Right forelimb (tissue), 1 donor: ENCODE measurements at places on chromosomes 13 and 19.
A peak's percentile ranks its signal among the peaks of the same experiment; 100 is the strongest.

DNA sequence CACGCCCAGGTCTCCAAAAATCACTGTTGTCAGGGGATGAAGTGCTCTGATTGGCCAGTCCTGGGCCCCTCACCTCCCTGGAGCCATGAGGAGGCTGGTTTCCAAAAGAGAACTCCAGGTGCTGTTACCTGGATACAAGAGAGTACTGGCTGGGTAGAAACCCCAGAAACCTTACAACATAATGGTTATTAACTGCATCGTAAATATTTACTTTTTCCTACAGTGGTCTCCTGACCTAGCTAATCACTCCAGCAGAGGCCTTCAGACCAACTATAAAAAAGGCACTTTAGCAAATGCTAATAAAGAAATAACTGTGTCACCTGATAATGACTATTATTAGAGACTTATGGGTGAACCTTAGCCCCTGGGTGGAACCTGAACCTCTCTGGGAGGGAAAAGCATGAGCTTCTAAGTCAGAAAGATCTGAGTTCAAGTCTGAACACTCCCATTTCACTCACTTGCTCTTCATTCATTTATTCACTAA, 1.5 kb upstream of the IGSF23 start:
- DNase-seq: no peak

- DNase-seq: peak; percentile 78
These were observed at the start of gene ZNF587B for GRCh38 chr19:57830071-57830602. TSS of gene ZNF587B (plus strand) at chr19:57830299. CDS start at chr19:57830529, 230 bp downstream.

GRCh38 chr13:98896868-98897144, 81.1 kb downstream of the DOCK9 start:
- no peak for DNase-seq

DNA sequence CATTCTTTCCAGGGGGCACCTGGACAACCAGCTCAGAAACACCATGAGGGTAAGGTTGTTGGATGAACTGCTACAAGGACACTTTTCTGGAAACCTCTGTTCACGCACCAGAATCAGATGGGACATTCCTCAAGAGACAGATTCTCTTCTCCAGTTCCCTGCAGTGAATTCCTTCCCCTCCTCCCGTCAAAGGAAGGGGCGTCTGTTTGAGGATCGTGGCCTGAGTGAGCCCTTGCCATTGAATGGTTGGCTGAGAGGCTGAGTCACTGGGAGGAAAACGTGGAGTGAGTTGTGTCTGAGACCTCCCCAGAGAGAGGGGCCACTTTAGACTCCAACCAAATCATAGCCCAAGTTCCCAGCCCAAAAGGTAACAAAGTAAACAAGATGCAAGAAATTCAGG, 79.4 kb upstream of the ZNF507 start:
- no peak for DNase-seq

DNA sequence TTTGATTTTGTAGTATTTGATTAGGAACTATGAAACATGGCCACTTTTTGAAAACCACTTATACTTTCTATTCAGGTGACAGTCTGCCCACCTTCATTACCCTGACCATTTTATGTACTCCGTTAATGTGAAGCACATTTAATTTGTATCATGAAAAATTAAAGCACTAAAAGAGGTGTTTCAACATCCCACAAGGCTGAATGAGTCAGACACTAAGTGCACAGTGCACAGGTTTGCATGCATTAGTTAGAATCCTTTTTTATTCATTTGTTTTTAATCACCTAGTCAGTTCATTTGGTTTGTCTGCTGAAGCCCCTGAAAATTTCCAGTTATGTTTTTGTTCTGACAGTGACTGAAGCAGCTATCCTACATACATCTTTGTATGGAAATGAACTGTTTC, 271.0 kb downstream of the SLITRK5 start:
- no peak for DNase-seq

- DNase-seq: no peak
These were observed 34.3 kb downstream of the ELF1 start for GRCh38 chr13:40984668-40985366.

DNA sequence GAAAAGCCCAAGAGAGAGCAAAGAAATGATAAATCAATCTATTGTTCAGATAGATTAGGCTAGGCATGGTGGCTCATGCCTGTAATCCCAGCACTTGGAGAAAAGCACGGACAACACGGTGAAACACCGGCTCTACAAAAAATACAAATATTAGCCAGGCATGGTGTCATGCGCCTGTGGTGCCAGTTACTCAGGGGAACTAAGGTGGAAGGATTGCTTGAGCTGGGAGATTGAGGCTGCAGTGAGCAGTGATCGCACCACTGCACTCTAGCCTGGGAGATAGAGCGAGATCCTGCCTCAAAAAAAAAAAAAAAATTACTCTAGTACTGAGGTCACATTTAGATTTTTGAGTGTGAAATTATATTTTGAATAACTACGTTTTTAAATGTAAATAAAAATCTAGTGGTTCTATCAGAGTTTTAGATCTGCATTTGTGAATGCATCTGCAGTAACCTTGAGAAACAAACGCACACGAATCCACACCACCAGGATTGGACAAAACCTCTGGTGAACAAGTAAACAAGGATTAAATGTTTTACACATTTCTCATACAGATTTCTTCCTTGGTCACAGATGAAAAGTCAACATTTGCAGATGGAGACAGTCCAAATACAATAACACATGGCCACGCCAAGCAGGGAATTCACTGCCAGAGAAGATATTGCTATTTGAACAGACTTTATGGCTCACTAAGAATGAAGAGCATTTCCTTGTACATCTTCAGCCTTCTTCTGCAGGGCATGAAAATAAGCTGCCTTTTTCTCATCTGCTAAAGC, 917.6 kb downstream of the PCDH9 start:
- peak; percentile 44 for DNase-seq

DNA sequence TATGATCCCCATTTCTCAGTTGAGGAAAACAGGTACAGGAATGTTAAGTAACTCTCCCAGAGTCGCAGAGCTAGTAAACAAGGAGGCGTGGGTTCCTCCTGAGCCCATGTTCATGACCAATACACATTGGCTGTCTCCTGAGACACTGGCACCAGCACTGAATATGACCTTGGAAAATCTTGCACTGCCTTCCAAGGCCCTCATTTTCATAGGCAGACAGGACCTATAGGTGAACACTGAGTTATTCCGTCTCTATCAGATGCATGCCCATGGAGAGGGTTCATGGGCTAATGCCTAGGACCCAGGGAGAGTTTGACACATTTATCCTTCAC, 504.8 kb downstream of the RFC3 start:
- DNase-seq: no peak

DNA sequence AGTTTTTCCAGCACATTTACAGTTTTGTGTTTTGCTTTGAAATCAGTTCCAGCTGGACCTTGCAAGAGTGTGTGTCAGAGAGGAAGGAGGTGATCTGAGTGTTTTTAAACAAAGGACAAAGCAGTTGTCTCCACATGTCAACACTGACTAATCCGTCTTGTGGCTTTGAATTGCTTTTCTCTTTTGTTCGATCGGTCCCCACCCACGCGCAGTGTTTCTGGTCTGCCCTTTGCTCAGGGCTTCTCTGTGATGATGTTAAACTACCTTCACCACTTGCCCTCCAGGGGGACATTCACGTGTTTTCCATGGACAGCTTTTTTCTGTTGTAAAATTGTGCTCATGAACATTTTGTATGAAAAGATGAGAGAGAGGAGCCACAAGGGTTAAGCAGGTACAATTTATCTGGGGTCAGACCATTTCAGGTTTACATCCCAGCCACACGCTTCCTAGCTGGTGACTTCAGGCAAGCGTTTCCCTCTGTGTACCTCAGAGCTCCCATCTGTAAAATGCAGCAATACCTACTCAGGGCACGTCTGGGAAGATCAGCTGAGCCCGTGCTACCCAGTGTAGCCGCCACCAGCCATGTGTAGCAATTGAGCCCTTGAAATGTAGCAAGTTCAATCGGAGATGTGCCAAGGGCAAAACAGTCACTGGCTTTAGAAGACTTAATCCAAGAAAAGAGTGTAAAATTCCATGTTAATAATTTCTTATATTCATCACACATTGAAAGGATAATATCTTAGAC, 13.5 kb upstream of the PLA2G4C start:
- DNase-seq: no peak

GRCh38 chr13:81116461-81117282, 775.7 kb upstream of the SPRY2 start:
- no peak for DNase-seq

DNA sequence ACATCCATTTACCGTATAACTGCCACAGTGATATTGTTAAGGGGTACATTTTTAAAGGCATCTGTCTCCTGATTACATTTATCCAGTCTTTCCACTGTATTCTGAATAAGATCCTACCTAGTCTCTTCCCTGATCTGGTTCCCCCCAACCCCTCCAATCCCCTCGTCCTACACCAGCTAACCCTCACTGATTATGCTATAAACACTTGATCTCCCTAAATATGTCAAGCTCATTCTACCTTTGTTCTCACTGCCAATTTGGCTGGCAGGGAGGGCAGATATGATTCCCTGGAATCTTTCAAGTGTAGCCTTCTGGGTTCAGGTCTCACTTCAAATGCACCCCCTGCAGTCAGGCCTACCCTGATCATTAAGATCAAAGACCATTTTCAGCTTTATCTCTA, 1379.8 kb upstream of the MIR17HG start:
- no peak for DNase-seq

DNA sequence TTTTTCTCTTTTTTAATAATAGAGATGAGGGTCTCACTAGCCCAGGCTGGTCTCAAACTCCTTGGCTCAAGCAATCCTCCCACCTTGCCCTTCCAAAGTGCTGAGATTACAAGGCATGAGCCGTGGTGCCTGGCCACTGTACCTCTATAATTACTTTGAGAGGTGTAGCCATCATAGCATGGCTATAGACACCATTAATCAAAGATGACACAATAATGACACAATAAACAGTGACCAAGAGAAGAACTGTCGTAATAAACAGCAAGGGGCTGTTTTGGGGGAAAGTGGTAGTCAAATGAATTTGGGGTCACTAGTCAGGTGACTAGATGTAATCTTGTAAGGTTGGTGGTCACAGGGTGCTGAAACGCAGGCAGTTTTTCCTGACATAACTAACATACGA, 30.4 kb downstream of the KLF5 start:
- no peak for DNase-seq

- no peak for DNase-seq
These were observed 22.0 kb downstream of the ZNF235 start for GRCh38 chr19:44282846-44283245.

GRCh38 chr13:106003651-106004050, 531.8 kb downstream of the EFNB2 start:
- no peak for DNase-seq

DNA sequence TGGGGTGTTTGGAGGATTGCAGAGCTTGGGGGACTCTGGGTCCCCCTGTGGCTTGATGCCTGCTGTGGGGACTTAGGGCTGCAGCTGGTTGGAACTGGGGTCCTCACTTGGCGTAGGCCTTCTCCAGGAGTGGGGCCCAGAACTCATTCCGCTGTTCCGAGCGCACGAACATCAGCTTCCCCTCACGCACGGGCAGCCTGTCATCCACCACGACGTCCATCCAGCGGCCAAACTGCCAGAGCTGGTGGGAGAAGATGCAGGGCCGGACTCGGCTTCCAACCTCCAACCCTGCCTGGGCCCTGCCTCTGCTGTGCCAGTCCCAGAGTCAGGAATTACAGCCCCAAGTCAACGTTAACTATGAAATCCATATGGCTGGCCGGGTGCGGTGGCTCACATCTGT, 2.6 kb downstream of the CAPN12 start:
- DNase-seq: no peak

DNA sequence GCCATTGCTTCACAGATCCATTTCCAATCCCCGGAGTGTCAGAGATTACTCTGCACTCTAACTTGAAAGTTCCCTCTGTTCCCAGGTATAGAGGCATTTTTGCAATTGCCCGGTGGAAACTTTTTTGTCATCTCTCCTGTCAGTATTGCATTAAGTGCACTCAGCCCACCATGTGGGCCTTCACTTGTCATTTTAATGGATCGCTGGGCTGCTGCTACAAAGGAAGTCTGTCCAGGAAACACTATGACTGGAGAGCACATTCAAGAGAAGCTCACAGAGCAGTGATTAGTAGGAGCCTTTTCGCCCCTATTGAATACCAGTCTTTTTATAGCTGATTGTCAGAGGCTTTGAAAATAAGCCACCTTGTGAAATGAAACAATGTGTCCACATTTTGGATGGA, 180.9 kb downstream of the B3GLCT start:
- DNase-seq: no peak

DNA sequence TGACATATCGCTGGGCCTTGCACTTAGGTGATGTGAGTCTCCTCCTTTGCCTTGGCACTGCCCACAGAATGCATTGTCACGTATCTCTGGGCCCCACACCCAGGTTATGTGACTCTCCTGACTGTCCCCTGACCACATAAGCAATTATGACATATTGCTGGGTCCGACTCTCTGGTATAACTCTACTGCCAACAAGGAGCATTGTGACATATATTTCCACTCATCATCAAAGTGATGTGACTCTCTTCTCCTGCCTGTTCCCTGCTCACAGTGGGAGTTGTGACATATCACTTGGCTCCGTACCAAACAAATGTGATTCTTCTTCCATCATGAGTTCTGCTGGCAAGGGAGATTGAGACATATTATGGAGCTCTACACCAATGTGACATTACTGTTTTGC, 15.4 kb upstream of the ZNF681 start:
- DNase-seq: no peak

GRCh38 chr19:17645339-17645963, 42.7 kb downstream of the UNC13A start:
- DNase-seq: no peak

DNA sequence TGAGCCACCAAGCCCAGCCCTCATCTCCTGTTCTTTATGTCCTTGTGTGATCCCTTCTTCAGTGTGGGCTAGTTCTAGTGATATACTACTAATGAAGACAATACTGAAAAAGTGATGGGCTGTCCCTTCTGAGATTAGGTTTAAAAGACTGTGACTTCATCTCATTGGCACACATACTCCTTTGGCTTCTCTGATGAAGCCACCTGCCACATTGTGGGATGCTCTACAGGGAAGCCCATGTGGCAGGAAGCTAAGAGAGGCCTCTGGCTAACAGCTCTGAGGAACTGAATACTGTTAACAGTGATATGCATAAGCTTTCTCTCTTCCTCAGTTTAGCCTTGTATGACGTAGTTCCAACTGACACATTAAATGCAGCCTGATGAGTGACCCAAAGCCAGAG, 13.6 kb downstream of the CSNK1A1L start:
- no peak for DNase-seq

DNA sequence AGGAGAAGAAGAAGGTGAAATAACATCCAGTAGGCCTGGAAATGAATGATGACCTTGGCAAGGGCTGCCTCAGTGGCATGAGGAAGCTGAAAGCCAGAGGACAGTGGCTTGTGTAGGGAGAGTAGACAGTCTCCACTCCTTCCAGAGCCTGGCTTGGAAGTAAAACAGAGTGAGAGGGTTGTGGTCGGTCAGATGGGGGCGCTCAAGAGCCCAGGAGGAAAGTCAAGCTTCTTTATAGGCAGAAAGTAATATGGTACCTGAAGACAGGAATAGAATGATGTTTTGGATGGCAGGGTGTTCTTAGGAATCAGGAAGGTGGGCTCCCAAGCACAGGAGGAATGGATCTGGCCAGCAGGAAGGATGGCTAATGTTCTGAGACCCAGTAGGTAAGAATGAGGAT, 75.1 kb upstream of the TSC22D1 start:
- DNase-seq: no peak

DNA sequence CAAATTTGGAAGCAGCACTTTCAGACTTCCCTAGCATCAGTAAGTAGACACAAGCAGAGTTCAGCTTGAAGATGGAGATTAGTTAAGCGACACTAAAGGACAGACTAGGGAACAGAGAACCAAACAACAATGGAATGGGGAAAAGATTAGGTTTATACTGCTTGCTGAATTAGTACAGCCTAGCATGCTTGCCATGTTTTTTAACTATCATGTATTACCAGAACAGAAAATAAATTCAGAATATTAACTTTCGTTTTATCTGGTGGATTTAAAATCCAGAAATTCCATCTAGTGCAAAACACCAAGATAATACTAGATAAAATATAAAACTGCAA, 451.5 kb upstream of the SLC10A2 start:
- no peak for DNase-seq
